Stimulated activated CD8-positive, alpha-beta memory T cell treated with anti-CD3 and anti-CD28 coated beads, Interleukin-2, amount 100 ng/mL, for 1 hour (primary cell): ENCODE measurements at places on chromosomes 7 and 10.
A peak's percentile ranks its signal among the peaks of the same experiment; 100 is the strongest.

DNA sequence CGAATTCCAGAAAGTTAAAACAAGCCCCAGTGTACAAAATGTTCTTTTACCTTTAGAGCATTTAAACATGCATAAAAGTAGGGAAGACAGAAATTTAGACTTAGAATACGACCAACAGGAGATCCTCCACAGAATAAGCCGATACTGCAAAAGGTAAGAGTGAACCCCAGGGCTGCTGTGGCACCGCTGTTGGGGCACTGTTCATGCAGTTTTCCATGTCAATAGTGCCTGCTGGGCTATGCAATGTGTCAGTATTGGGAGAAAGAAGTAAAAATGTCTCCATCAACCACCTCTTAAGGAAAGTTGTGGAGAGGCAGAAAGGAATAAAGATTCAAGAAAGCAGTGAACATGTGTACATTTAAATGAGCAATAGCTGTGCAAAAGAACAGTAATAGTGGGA lies 326.5 kb upstream of the SEMA3C start:
- DNase-seq = no peak

DNA sequence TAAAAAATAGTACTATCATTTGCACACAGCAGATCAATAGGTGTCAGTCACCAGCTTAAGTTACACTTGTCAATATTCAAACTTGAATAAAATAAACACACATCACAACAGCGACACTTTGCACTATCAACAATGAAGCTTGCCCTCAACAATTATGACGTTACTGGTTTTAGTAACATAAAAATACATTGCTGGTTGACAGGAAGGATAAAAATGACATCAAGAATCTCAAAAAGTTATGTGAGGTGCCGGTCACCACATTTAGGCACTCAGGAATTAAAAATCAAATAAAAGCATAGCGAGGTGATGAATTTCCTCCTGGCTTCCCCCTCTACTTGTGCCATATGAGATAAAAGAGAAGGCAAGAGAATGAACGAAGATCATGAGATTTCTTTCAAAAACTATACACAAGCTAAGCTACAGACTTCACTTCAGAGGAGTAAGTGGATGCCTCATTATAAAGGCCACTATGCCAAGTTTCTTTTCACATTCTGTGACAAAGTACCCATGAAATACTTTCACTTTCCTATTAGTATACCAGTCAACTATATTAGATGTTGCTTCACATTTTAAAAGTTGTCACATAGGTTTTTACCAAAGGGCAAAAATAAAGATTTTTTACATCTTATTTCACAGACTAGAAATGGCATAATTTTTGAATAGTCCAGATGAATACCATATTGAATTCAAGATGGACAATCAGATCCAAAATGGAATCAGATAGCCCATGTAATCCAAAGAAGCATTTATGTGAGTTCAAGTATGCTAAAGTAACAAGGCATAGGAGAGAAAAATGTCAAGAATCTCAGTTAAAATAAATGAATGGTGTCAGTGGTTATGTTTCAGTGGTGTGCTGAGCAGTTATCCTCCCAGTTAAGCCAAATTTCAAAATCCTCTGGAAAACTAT lies 3.6 kb downstream of the CCDC71L start:
- DNase-seq = no peak

- DNase-seq = peak; percentile 38
Observed at GRCh38 chr10:88091490-88092061, 228.2 kb downstream of the PTEN start.

DNA sequence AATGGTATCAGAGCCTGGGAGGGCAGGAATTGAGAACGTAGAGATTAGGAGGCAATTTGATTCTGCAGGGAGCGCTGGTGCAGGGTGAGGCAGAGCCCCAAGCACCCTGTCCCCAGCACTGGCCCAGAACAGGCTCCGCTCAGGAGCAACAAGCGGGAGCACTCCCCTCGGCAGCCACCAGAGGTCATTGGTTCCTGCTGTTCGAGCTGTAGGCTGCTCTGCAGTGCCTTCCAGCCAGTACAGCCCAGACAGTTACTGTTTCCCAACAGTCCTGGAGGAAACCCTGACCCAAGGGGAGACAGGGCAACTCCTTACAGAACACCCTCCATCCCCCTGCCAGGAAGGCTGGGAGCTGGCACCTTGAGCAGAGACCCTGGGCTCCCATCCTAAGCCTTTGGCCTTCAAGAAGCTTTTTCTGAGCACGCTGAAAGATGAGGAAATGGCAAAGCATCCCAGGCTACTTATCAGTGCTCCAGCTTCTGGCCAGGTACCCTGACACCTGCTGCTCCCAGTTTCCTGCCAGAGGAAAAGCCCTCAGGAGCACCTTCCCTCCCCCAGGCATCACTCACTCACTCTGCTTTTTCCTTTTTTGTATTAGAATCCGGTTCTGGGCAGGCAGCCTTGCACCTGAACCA lies 71.2 kb upstream of the EFCAB10 start:
- peak; percentile 33 for DNase-seq

- DNase-seq = no peak
Observed at GRCh38 chr10:33966946-33967345, 632.5 kb upstream of the NRP1 start.

DNA sequence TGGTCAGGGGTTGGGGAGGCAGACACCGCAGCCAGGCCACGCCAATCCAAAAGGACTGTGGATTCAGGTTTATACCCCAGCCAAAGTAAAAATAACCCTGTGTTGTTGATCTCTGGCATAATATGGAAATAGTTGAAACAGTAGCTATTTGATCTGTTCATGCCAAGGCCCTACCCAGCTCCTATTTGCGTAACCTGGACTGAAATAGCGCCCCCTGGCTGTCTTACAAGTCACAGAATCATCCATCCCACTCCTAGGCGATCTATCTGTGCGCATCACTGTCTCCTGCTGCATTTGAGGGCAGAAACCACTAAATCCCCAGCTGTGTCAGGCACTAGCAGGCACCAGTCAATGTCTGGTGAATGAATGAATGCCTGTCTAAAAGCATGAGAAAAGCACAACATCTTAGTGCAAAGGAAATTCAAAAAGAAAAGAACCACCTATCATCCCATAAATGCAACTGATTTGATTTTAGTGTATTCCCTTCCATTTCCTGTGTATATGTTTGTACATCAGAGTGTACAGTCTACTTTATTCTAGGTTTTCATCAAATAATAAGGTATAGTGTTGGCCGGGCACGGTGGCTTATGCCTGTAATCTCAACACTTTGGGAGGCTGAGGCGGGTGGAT lies 160.0 kb downstream of the SLIT1 start:
- peak; percentile 12 for DNase-seq

DNA sequence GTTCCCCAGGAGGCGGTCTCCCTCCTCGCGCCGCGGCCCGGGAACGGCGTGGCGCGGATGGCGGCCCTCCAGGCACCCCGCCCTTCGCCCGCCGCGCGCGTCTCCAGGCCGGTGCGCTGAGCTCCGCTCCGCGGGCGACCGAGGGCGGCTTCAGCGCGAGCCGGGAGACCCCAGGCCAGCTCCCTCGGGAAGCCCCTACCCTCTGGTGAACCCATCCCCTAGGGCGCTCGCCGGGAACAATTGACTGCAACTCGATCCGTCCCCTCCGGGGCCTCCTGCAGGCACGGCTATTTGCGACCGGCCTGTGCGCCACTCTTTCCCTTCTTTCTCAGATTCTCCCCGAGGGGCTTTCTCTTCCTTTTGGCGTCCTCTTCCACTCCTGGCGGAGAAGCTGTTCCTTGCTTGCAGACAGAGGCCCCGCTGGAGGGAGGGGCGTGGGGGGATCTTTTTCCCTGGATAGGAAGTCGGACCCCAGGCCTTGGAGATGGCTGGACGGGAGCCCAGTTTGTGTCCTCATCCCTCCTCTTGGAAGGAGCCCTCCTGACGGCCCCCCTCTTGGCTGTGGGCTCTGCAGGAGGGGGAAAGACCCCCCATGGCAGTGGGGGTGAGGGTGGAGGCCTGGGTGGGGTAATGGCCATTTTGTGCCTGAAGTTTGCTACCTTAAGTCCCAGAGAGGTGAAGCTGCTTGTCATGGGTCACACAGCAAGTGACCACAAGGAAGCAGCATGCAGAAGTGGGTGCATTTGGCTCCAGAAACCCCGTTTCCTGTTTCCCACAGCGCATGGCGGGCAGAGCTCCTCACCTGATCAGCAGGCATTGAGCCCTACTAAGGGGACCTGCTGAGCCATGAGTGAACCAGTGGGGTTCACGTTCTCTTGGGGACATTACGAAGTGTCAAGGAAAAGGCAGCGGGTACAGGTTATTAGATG lies 171.2 kb upstream of the TNRC18 start:
- no peak for DNase-seq

GRCh38 chr10:122112021-122112616 lies 123.2 kb downstream of the TACC2 start:
- no peak for DNase-seq

GRCh38 chr7:141511676-141512396 lies 39.4 kb upstream of the AGK start:
- no peak for DNase-seq

- DNase-seq = no peak
Observed at GRCh38 chr10:52479567-52479966, 165.5 kb downstream of the DKK1 start.

DNA sequence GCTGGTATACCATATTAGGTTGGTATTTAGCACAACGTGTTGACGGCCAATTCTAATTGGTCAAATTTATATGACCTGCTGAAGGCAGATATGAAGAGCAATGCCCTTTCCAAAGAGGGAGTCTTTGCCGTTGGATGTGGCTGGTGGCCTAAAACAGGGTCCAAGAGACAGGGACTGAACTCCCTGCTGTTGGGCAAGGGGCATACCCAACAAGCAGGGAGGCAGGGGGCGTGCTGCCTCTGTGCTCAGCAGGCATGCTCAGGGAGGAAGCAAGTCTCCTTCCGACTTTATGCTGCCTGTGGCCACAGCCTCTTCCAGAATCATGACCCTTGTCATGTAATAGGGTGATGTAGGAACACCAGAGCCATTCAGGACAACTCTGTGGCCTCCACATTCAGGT lies 167.7 kb upstream of the NPVF start:
- no peak for DNase-seq

DNA sequence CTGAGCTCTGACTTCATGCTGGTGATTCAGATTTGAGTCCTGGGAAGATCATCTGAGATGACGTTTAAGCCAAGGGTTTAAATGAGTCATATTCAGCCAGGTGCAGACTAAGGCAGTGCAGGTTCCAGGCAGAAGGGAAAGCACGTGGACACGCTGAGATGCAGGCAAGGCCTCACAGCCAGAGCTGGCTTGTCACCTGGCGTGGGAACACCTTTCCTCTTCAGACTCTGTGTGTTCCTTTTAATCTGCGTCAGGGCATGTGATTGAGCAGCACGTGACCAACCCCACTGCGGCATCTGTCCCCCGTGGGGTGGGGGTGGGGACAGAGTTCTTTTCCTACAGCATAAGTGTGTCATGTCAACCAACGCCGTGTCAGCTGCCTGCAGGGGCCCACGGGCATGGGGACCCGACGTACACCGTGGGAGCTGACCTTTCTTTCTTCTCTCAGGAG lies 10.7 kb upstream of the IDI2 start:
- DNase-seq = no peak

- DNase-seq = no peak
Observed at GRCh38 chr10:98384531-98385133, 30.4 kb downstream of the PYROXD2 start.

- DNase-seq = no peak
Observed at GRCh38 chr10:24228642-24229041, 19.7 kb downstream of the KIAA1217 start.

DNA sequence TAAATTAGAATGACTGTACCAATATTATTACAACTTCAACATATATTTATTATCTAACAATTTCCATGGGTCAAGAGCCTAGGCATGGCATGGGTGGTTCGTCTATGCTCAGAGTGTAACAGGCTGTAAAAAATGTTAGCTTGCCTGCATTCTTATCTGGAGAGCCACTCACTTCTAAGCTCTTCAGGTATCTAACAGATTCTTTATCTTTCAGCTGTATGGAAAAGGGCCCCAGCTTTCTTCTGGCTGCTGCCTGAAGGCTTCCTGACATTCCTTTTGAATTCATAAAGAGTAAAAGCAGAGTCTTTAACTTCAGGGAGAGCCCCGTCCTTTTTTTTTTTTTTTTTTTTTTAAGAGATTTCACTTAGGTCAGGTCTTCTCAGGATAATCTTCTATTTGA lies 648.8 kb downstream of the NXPH1 start:
- no peak for DNase-seq

- no peak for DNase-seq
Observed at GRCh38 chr10:114401195-114401791, 3.0 kb downstream of the AFAP1L2 start.

GRCh38 chr7:106947244-106947728 lies 82.2 kb downstream of the PIK3CG start:
- DNase-seq = no peak

DNA sequence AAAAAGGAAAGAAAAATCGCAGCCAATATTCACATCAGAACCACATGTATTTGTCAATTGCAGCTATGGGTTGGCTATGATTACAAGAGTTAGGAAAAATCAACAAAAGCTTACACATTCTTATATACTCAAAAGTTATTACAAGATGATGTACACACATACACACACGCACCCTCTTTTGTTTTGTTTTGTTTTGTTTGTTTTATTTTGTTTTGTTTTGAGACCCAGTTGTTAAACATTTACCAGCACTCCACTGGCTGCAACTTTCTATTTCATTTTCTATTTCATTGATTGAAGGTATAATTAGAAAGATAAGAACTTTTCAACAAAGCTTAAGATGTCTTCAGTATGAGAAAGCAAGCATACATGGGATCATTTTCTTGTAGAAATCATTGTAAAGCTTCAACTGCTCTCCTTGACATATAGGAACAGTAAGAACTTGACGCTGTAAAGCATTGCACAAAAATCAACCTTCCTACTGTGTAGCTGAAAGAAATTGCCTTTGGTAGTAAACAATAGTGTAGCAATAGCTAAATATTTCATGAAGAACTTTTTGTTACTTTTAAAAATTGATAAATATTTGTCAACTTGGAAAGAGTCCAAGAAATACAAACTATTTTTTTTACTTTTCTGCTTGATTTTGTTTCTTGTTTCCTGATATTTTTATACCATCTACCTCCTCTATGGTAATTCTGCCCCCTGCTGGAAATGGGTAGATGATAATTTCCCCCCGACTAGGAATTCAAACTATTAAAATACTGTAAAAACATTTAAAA lies 205.9 kb downstream of the MBL2 start:
- no peak for DNase-seq

GRCh38 chr7:5557920-5558401 lies 134.3 kb upstream of the TNRC18 start:
- DNase-seq = no peak

- DNase-seq = no peak
Observed at GRCh38 chr7:138656952-138657351, 44.2 kb downstream of the SVOPL start.

GRCh38 chr7:158272091-158272490 lies 315.5 kb downstream of the PTPRN2 start:
- no peak for DNase-seq

GRCh38 chr10:126092366-126093215 lies 196.2 kb downstream of the FANK1 start:
- DNase-seq = no peak

- no peak for DNase-seq
Observed at GRCh38 chr7:123771256-123771655, 22.5 kb upstream of the WASL start.
